ENCODE measurements at places on chromosomes 13 and 19.

- no peak for DNase-seq
Measured at GRCh38 chr13:30234619-30235162, 72.7 kb downstream of the KATNAL1 start.

DNA sequence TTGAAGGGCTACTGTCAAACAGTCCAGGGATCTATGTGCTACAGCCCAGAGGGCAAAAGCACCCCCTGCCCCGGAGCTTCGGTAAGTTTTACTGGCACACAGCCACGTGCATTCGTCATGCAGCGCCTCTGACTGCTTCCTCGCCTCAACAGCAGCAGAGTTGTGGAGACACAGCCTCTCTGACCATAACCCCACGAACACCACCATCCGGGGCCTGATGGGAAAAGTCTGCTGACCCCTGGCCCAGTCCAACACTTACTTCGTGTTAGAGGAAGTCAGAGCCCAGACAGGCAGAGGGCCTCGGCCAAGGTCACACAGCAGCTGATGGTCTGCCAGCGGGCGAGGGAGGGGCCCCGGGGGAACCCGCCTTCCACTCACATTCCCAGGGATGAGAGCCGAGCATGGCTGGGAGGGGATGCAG, 5.1 kb downstream of the CBARP start:
- no peak for DNase-seq

GRCh38 chr13:95420501-95420900, 119.2 kb upstream of the ABCC4 start:
- DNase-seq: peak; percentile 17

GRCh38 chr13:20114066-20114610, 46.7 kb downstream of the GJA3 start:
- DNase-seq: no peak

- DNase-seq: no peak
Measured at GRCh38 chr19:52224211-52224610, 34.4 kb downstream of the PPP2R1A start.

GRCh38 chr19:17725422-17726078, 6.3 kb downstream of the MAP1S start:
- DNase-seq: no peak

DNA sequence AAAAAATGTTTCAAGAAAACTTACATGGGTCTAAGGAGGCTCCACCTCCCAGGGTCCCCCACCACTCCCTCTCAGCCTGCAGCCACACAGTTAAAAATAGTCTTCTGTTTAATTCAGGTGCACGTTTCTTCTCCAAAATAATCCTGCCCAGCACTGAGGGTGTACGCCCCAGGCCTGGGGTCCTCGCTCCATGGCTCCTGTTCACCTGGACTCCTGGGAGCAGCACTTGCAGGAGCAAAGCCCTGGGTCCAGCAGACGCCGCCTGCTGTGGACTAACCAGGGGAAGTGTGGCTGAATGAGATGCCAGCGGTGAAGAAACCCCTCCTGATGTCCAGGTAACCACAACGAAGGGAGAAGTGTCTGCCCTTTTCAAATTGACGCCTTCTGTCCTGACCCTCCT, 41.3 kb upstream of the CD33 start:
- DNase-seq: no peak

- DNase-seq: no peak
Measured at GRCh38 chr13:51683597-51683996, 99.3 kb downstream of the WDFY2 start.
